ENCODE measurements at places on chromosomes 11 and 22.

DNA sequence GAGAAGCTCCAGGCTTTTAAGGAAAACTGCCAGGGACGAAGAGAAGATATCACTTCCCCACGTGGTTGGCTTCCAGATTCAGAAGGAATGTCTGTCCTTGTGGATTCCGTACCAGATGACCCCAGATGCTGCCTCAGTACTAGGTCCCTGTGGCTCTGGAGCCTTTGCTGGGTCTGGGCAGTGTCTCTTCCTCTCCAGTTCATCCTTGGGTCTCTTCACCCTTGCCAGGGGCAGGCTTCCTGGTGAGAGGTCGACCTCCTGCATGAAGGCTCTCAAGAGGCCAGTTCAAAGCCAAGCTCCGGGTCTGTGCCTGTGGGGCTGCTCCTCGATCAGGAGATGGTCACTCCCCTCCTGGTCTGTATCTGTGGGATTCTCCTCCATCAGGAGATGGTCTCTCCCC, 74.7 kb upstream of the B3GAT1 start:
- no peak for DNase-seq

DNA sequence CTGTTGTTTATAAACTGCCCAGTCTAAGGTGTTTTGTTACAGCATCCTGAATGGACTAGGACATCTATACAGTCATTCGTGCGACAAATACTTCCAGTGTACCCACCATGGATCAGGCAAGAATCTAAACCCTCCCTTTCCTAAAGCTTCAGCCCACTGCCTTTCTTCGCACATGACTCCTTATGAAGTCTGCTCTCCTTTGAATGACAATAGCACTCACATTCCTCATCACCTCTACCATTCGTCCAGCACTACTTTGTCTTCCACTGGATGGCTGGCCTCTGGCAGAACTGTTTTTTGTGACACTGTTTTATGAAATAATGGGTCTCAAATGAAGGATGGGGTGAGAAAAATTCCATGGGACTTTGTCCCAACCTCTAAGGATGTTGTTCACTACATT, 89.8 kb upstream of the LIN7C start:
- no peak for DNase-seq

DNA sequence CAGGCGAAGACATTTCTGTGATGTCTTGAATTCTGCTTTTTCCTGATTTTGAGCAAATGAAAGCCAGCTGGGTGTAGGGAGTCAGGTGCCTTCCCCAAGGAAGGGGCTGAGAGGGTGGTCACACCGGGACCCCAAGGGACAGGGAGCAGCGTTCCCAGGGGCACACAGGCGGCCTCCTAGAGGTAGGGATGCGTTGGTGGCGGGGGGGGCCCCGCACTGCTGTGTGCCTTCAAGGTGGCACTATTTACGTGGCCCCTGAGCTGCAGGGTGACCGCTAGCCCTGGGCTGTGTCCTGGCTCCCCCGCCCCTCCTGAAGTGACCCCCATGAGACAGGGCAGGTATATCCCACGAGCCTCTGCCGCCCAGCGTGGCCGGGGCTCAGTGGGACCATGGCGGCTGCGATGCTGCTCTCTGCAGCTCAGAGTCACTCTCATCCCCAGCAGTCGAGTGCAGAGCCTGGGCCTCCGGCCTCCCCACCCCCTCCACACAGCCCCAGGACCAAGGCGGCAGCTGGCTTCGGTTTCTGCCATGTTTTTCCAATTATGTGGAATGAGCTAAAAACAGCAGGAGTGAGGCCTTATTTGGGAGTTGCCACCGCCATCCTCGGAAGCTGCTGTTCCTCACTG, 60.9 kb downstream of the LRP5 start:
- DNase-seq, result no peak

GRCh38 chr22:19533857-19534256, 9.6 kb upstream of the CLDN5 start:
- no peak for DNase-seq

GRCh38 chr22:40493441-40493840, 123.0 kb downstream of the SGSM3 start:
- DNase-seq, result no peak

DNA sequence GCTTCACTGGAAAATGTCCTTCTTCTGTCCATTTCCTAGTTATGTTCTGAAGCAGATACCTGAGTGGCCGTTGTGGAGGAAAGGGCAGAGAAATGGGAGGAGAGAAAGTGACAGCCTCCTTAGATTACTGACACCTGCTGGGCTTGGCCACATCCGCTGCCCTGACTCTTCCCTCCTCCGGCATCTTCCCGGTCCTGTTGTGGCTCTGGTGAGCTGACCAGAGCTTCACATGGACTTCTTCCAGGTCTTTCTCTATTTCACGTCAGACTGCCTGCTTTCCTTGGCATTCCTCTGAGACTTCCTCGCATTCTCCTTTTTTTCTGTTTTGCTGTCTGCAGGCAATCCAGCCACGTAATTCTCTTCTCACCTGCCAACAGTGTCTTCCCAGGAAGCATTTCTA, 138.7 kb upstream of the E2F8 start:
- DNase-seq, result no peak

DNA sequence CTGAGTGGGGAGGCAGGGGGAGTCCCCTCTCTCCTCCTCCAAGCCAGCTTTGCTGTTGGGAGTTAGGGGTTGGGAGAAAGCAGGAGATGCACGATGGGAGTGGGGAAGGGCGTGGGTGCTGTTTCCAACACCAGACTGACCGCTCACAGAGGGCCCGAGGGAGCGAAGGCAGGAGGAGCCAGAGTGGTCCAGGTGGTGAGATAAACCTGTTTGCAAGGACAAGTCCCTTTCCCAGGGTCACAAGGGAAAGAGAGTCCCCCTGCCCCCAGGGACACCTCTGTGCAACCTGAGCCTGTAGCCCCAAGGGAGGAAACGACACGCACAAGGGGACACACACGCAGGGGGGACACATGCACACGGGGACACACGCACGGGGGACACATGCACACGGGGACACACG, 42.2 kb downstream of the WNT11 start:
- no peak for DNase-seq

DNA sequence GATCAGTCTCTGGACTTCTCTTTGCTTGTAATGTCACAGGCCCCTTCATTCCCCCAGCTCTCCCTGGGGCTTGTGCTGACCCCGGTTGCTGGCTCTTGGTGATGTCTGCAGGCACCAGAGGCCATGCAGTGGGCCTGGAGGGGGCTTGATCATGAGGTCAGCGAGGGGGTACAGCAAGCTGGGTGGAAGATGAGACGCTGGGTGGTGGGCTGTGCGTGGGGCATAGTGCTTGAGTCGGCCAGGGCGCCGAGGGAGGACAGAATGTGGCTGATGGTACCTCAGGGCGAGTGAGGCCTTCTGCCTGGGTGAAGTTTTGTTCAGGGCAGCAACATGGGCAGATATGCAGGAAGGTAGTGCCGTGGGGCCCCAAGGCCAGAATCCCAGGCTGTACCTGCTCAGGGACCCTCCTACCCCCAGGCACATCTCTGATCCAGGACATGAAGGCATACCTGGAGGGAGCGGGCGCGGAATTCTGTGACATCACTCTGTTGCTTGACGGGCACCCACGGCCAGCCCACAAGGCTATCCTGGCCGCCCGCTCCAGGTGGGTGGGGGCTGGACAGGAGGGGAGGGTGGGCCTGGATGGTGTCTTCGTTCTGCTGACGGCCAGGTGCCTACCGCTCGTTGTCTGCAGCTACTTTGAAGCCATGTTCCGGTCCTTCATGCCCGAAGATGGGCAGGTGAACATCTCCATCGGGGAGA, 6.4 kb downstream of the THAP7 start:
- DNase-seq, result no peak

DNA sequence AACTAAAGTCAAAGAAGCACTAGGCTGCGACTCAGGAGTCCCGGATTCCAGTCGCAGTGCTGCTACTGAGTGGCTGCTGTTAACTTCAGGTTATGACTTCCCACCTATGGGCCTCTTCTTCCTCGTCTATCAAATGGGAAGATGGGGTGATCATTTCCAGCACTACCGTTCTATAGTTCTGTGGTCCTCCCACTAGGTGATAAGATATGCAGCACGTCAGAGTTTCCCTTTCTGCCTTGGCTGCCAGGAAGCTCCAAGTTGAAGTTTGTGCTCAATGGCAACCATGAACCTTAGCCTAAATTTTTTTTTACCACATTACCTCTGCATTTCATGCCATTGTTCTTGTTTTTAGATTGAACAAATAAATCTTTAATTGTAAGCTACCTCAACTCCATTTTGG, 38.7 kb downstream of the ALX4 start:
- no peak for DNase-seq

GRCh38 chr11:122226810-122227379, 110.9 kb upstream of the BLID start:
- no peak for DNase-seq

GRCh38 chr22:45814198-45814597, 142.6 kb downstream of the ATXN10 start:
- DNase-seq, result no peak

GRCh38 chr11:79487412-79487811, 46.6 kb upstream of the TENM4 start:
- no peak for DNase-seq

DNA sequence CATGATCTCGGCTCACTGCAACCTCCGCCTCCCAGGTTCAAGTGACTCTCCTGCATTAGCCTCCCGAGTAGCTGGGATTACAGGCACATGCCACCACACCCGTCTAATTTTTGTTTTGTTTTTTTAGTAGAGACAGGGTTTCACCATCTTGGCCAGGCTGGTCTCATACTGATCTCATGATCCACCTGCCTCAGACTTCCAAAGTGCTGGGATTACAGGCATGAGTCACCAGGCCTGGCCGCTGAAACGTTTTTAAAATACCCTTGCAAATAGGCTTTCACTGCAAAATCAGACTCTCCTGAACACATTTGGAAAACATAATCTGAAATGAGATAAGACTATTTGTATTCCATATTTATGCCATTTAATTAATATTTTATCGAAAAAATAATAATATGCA, 826.1 kb upstream of the CNTN5 start:
- peak; percentile 15 for DNase-seq

DNA sequence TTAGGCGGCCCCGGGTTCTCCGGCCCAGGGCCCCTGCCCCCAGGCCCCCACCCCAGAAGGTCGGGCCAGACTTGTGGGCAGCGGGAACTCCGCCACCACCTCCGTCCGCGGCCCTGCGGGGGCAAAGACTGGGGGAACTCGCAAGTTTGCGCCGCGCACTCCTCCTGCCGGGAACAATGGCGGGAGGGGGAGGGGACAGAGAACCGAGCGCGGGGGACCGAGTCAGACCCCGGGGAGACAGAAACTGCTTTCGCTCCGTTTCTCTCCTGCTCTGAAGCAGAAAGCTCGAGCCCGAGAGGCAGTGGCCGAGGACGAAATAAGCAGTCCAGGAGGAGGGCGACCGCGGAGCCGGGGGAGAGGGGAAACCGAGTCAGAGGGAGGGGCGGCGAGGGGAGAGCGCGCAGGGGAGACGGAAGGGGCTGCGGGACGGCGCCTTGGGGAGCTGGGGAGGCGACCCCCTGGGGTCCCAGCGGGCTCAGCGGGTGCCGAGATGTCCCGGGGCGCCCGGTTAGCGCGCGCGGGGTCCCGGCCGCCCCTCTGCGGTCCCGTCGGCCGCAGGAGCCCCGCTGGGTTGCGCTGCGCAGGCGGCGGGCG, 555 bp downstream of the TP53I11 start:
- no peak for DNase-seq

- no peak for DNase-seq
Measured at GRCh38 chr11:567629-568292, 7.0 kb downstream of the RASSF7 start.

DNA sequence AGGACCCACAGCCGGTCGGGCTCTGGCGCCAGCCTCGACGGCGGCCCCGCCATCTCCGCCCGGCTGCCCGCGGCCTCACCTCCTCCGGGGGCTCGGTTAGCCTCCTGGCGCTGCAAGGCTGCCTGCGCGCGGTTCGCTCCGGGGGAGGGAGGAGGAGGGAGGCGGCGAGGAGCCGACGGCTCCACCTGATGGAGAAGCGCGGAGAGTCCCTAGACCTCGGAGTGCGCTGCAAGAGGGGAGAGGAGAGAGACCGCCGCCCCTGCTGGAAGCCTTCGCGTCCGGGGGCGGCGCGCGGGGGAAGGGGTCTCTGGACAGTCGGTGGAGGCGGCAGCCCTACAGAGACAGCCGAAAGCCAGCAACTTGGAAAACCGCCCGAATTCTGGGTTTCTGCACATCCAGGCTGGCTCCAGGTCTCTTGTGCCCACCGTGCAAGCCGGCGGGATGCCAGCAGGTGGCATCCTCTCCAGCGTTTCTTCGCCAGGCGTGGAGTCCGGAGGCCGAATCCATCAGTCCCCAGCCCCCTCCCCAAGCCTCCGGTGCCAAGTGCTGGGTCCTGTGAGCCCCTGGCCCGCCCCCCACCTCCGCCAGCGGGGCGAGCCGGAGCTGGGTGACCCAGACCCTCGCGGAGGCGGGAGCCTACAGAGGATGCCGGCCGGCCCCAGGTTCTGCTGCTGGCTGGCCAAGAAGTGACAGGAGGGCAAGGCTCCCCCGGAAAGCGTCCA, 2.9 kb upstream of the KIRREL3 start:
- DNase-seq, result no peak

DNA sequence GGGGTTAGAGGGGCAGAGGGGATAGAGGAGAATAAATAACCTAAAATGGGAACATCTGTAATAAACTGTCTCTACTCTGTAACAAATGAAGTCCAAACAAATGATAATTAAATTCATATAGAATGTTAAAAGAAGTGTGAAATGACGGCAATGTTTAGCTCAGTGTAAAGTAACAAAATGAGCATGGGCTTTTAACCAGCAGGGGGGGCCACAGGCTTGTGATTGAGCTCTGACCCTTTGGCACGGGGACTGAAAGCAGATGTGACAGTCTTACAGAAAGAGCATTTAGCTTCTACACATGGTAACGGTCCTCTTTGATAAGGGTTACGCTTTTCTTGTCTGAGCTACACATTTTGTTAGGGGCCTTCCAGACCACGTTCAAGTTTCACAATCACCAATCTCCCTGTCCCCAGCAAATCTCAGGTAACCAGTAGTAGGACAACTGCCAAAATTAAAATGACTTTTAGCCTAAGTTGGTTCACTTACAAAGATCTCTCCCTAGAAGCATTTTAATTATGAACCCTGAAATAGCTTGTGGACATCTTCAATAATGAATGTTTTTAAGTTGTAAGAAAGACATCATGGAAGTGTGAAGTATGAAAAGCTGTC, 262.5 kb downstream of the DCDC1 start:
- peak; percentile 7 for DNase-seq

GRCh38 chr11:17775035-17775348, 40.4 kb downstream of the KCNC1 start:
- no peak for DNase-seq

DNA sequence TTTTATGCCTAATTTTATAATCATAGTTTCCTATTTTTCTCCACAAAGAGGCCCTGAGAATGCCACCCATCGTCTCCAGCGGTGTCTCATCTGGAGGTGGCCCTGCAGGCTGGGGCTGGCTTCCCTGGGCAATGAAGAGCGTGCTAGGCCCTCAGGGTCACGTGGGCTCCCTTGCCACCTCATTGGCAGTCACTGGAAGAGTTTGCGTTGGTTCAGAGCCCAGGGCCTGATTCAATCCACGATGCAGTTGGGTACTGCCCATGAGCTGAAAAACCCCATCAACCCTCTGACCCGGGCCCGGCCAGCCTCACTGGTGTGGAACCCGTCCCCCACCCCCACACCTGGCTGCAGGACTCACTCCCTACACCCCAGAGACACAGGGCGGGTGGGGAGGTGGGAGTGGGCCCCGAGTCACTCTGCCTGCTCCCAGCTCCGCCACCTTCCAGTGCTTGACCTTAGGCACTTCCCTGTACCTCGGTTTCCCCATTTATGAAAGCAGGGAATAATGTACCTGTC, 43.4 kb upstream of the A4GALT start:
- DNase-seq, result no peak

Measured in retinal pigment epithelial cell (primary cell).